Smooth muscle cell of trachea (primary cell): ENCODE measurements at places on chromosomes 11 and 22. TPM values are rescaled to one million over a fixed set of nuclear protein-coding genes. Genes with fewer than 3 reads are reported as not detected.

ZBTB16 gene
- total RNA-seq = under 0.01 TPM in 1 of 2 replicates, not detected in the other

UBE4A gene
- 47.6 and 48.0 TPM in 2 replicates for total RNA-seq

OR5I1 gene
- total RNA-seq = not detected in 2 replicates

CBX7 gene
- total RNA-seq = 9.9 and 12.2 TPM in 2 replicates

APOC3 gene
- total RNA-seq = not detected in 2 replicates

PANX1 gene
- 36.2 and 52.1 TPM in 2 replicates for total RNA-seq

VPREB1 gene
- not detected in 2 replicates for total RNA-seq

PKP3 gene
- 1.7 and 2.8 TPM in 2 replicates for total RNA-seq
